Articular chondrocyte of knee joint (primary cell): ENCODE measurements at places on chromosomes 12 and 14. TPM values are rescaled to one million over a fixed set of nuclear protein-coding genes. Genes with fewer than 3 reads are reported as not detected.

LPAR5 gene
- not detected in 2 replicates for total RNA-seq

CMA1 gene
- not detected in 2 replicates for total RNA-seq

FGD4 gene
- 51.5 and 59.5 TPM in 2 replicates for total RNA-seq

ABHD12B gene
- total RNA-seq, result not detected in 2 replicates

CEP83 gene
- total RNA-seq, result 16.3 and 27.4 TPM in 2 replicates

ASCL1 gene
- not detected in 2 replicates for total RNA-seq

GPR137C gene
- 0.26 and 0.97 TPM in 2 replicates for total RNA-seq

MMP14 gene
- 336 and 393 TPM in 2 replicates for total RNA-seq

CLEC4E gene
- total RNA-seq, result not detected in 2 replicates

IKZF4 gene
- 1.8 and 1.9 TPM in 2 replicates for total RNA-seq

LTB4R2 gene
- total RNA-seq, result 3.5 and 5.5 TPM in 2 replicates

PLBD1 gene
- total RNA-seq, result 14.6 and 18.7 TPM in 2 replicates

DYRK4 gene
- total RNA-seq, result 44.9 and 53.3 TPM in 2 replicates

RTN1 gene
- 0.39 and 0.54 TPM in 2 replicates for total RNA-seq

DIABLO gene
- total RNA-seq, result 54.7 and 57.6 TPM in 2 replicates

KCNC2 gene
- total RNA-seq, result not detected in 2 replicates

KMT2D gene
- total RNA-seq, result 24.5 and 25.3 TPM in 2 replicates

TAS2R9 gene
- total RNA-seq, result 0.32 and 0.52 TPM in 2 replicates

CEP170B gene
- 14.7 and 17.0 TPM in 2 replicates for total RNA-seq

PTCSC3 gene
- not detected in 2 replicates for total RNA-seq

SVOP gene
- under 0.01 TPM in 2 replicates for total RNA-seq

CPNE6 gene
- total RNA-seq, result under 0.01 TPM in 1 of 2 replicates, not detected in the other

CLEC1A gene
- under 0.01 TPM in 1 of 2 replicates, not detected in the other for total RNA-seq

HSPB8 gene
- 20.5 and 22.6 TPM in 2 replicates for total RNA-seq

LALBA gene
- total RNA-seq, result not detected in 2 replicates

RNU6-7 gene
- total RNA-seq, result not detected in 2 replicates

E2F7 gene
- total RNA-seq, result 1.2 and 3.1 TPM in 2 replicates

SMOC1 gene
- total RNA-seq, result 50.8 and 96.4 TPM in 2 replicates

NOS1 gene
- total RNA-seq, result not detected in 2 replicates

APOF gene
- not detected in 2 replicates for total RNA-seq

HCAR3 gene
- not detected in 2 replicates for total RNA-seq
